Stimulated activated CD4-positive, alpha-beta T cell treated with anti-CD3 and anti-CD28 coated beads, Interleukin-12 subunit alpha, Interleukin-12 subunit beta, amount 100 ng/mL, for 48 hours (primary cell): ENCODE measurements at places on chromosomes 1 and 21.
A peak's percentile ranks its signal among the peaks of the same experiment; 100 is the strongest.

DNA sequence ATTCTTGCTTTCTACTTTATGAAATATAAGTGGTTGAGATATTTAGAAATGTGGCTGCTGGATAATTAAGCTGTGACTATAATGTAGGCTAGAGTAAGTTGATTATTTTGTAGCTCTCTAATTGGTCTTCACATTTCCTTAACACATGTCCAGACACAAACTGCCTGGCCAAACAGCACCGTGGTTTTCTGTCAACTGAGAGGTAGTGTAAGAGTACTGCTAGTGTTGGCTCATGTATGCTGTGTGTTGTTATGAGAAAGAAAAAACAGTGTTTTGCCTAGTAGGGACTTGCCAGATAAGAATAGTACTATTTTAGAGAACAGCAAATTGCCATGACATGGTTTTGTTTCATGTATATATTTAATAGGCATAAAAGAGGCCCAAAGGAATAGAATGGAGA lies 37.1 kb downstream of the TMED5 start:
- DNase-seq = no peak

- no peak for DNase-seq
These were observed 261.1 kb downstream of the CAMTA1 start for GRCh38 chr1:7046314-7046713.

GRCh38 chr21:44329086-44329889 lies 9.9 kb downstream of the CFAP410 start:
- DNase-seq = no peak

DNA sequence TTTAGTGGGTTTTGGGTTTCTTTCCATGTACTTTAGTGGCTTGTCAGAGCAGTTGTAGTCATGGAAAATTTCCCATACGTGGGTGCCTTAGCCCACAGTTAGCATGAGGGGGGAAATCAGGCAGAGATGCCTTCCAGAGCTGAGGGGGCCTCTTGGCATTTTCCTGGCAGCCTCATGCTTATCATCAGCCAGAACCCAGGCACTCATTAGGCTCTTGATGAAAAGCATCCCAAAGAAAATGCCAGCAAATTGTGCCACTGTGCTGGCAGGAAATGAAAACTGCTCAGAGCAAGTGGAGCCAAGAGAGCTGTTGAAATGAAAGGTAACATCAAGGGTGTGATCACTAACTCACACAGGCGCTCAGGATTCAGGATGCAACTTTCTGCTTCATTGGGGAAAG lies 128.0 kb downstream of the TNNI3K start:
- no peak for DNase-seq

DNA sequence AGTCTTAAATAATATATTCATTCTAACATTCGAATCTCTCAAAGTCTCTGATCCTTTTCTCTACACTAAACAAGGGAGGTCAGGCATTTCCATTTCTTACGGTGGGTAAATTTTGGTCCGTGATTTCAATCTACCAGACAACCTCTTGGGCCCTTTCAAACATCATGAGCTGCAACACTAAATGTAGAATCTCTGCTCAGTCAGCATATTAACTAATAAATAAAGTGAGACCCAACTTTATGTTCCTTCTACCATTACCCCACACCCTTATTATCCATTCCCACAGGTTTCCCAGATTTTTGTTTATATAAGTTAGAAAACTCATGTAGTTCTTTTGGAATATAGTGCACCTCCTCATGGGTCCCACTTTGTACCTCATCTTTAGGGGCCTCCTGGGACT lies 24.9 kb downstream of the SLAMF7 start:
- DNase-seq = no peak

DNA sequence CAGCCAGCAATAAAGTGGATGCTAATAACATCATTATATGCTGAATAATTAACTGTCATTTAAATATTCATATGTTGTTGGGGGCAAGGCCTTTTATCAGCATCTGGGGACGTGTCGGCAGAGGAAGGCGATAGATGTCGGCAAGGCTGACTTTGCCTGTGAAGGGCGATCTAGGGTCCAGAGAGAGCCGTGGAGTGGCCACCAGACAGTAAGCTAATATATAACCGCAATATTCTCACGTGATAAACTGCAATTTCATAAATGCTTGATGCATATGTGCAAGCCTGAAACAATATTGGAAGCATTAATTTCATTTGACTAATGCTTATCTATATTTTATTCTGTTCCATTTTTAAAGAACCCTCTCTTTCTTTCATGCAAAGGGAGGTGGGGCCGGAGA lies 141.0 kb upstream of the POU3F1 start:
- DNase-seq = no peak

DNA sequence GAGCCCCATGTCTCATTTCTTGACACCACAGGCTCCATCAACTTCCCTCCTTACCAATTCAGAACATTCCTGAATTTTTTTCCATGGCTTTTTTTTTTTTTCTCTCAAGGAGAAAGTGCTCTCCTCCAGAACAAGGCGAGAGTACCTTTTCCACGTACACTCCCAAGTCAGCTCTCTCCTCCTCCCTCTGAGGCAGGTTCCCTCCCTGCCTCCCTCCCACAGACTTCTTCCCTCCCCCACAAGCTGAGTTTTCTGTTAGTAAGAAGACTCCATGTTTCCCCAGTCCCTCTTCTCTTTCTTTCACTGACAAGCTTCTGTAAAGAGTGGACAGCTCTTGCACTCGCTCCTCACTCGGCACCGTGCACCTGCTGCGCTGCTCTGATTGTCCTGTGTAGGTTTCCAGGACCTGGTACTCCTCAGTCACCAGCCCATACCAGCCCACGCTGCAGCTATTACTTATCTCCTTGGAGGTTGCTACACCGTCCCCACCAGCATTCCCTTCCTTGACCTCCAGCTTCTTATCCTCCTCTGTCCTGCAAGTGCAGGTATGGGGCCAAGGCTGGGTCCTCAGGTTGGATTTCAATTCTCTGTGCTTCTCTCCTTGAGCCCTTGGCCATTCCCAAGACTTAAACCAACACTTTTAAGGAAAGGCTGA lies 3.8 kb downstream of the TRAF5 start:
- no peak for DNase-seq

GRCh38 chr1:229757226-229757625 lies 131.2 kb downstream of the URB2 start:
- no peak for DNase-seq

DNA sequence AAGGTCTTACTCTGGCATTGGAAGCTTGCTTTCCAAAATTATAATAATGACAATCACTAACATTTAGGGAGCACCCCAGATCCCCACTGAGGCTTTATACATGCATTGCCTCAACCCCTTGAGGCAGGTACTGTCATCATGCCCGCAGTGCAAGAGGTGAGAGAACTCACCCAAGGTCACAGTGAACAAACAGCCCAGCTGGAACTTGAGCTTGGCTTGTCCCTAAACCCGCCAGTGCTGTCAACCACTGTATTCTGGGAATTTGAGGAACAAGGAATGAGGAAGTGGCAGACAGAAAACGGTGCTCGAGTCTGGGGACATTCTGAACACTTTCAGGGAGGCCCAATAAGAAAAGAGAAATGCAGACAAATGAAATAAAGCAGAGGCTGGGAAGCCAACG lies 34.6 kb upstream of the TLR5 start:
- DNase-seq = no peak

- no peak for DNase-seq
These were observed 259.6 kb upstream of the RRP15 start for GRCh38 chr1:218025454-218025853.

GRCh38 chr1:155466996-155467395 lies 95.6 kb downstream of the ASH1L start:
- no peak for DNase-seq

DNA sequence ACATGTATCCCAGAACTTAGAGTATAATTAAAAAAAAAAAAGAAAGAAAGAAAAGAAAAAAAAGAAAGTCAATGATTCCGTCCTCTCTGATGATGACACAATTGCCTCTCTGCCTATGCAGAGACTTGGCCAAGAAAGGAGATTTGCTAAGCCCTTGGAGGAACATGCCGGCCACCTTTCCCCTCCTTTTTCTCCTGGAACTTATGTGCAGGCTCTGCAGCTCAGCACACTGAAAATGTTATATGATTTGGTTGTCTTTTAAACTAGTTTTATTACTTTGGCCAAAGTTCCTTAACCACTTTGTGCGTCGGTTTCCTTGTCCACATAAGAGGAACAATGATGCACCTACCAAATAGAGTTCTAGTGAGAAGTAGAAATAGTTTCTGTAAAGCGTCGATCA lies 111.4 kb upstream of the ZNF644 start:
- no peak for DNase-seq

DNA sequence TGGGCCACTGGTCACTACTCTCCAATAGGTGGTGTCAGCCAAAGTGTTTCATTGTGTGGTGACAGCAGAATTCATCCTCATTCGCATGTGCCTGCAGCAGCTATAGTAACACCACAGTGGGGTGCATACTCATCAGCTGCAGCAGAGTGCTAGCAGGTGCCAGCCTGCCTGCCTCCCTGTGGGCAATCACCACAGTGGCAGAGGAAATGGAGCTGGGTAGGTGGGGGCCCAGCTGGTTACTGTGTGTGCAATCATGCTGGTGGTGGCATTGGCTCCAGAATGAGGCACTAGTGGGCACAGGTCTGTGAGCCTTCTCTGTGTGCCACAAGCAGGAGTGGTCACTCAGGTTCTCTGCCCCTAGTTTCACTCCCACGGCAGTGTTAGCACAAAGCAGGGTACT lies 579.2 kb downstream of the PTPRC start:
- no peak for DNase-seq

- DNase-seq = no peak
These were observed 116.3 kb upstream of the COL6A1 start for GRCh38 chr21:45865106-45865835.

DNA sequence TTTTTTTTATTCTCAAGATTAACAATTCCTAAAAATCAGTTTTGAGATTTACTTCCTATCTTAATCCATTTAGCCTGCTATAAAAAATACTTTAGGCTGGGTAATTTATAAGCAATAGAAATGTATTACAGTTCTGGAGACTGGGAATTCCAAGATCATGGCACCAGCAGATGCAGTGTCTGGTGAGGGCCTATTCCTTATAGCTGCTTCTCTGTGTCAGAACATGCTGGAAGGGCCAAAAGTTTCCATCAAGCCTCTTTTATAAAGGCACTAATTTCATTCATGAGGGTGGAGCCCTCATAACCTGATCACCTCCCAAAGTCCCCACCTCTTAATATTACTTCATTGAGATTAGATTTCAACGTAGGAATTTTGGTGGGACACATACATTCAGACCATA lies 41.7 kb downstream of the RNF2 start:
- no peak for DNase-seq

GRCh38 chr21:45309069-45309986 lies 21.6 kb upstream of the POFUT2 start:
- DNase-seq = peak; percentile 38

GRCh38 chr1:223820971-223821370 lies 24.8 kb downstream of the TP53BP2 start:
- DNase-seq = no peak

DNA sequence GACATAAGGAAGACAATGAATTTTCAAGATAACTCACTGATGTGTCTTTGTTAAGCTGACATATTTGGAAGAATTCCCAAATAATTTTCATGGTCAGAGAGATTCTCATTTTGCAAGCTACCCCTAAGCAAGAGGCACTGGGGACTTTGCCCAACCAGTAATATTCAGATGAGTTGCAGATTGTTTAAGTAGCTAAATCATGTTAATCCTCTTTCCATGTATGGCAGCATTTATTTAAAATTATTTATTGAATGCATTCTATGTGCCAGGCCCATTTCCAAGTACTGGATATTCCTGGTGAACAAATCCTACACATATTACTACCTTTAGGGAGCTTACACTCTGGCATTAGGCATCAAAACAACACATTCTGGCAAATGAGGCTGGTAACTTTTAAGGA lies 56.5 kb upstream of the BACH1 start:
- DNase-seq = no peak

GRCh38 chr1:208045463-208046260 lies 134.7 kb upstream of the CD34 start:
- DNase-seq = no peak

DNA sequence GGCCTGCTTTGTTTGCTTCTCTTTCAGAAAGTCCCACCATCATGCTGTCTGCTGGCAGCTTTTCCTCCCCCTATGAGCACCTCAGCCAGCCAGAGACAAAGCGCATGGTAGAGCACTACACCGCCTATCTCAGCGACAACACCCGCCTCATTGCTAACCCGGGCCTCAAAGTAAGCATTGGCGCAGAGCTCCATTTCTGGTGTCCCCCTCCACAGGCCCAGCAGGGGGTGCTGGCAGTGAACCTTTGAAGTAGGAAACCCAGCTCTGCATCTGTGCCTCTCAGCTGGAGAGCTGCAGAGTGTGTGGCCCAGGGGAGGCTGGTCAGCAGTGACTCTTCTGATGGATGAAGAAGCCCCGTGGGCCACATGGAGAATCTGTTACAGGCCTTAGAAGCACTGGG lies 81.2 kb upstream of the RAVER2 start:
- no peak for DNase-seq

DNA sequence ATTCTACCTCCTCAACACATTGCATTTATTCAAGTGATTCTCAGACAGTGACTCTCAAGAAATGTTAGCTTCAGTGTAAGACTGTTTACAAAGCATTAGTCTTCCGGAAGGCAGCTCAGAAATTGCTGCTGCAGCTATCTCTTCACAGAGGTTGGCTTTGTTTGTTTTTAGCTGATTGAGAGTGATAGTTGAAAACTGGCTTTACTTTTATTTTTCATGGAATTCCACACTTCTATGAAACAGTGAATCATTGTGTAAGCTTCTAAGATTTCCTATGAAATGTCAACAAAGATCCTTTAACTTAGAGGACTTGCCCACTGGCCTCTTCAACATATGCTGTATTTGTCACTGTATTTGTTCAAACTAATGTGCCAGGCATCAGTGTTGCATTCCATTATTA lies 121.3 kb downstream of the TNNI3K start:
- DNase-seq = no peak

DNA sequence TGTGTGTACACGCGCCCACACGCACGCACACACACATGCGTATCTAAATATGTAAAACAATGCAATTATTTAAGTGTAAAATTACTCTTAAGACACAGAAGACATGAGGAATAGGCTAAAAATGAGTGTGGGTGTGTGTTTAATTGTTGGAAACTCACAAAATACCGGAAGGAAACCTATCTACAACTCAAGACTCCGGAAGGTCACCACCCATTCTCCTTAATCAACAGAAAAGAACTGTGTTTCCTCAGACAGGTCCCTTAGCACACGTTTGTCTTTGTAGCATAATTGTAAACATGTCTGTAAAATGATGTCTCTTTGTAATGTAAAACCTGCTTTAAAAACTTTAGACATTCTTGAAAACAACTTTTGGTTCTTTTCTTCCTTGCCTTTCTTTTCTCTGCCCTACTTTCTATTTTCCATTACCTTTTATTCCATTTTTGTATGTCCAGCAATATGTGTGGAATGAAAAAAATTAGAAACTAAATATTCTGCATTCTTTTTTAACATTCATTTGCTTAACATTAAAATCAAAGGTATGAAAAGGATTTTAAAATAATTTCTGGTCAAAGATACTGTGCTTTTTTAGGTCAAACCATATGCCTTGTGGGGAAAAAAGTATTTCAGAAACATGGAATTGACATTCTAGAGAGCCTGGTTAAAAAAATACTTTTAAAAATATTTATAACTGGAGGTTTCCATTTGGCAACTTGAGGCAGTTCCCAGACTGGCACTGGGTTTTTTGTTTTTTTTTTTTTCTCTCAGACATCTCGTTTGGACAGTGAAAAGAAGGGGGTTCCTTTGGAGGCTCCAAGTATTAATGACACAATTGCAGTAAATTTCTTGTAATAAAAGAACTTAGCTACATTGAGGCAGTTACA lies 46.2 kb downstream of the ATP5PF start:
- DNase-seq = no peak

GRCh38 chr1:17438318-17439249 lies 893 bp downstream of the RCC2 start:
- DNase-seq = peak; percentile 57
